Kidney (tissue), 22 donors: ENCODE measurements at places on chromosomes 2 and 18.
A peak's percentile ranks its signal among the peaks of the same experiment; 100 is the strongest.

GRCh38 chr2:188726626-188727247, 247.4 kb upstream of the COL3A1 start:
- no peak for DNase-seq

- DNase-seq: no peak
Measured at GRCh38 chr2:32732120-32732519, 104.3 kb downstream of the TTC27 start.

GRCh38 chr2:126862730-126863129, 36.0 kb upstream of the TEX51 start:
- DNase-seq: no peak

- DNase-seq: no peak
Measured at GRCh38 chr2:148553332-148553887, 91.1 kb upstream of the EPC2 start.

- no peak for DNase-seq
Measured at GRCh38 chr2:150295544-150295943, 191.9 kb downstream of the RND3 start.

GRCh38 chr18:60122339-60122738, 222.5 kb downstream of the PMAIP1 start:
- no peak for DNase-seq

GRCh38 chr2:16189029-16189835, 248.9 kb downstream of the MYCN start:
- DNase-seq: peak; percentile 76

DNA sequence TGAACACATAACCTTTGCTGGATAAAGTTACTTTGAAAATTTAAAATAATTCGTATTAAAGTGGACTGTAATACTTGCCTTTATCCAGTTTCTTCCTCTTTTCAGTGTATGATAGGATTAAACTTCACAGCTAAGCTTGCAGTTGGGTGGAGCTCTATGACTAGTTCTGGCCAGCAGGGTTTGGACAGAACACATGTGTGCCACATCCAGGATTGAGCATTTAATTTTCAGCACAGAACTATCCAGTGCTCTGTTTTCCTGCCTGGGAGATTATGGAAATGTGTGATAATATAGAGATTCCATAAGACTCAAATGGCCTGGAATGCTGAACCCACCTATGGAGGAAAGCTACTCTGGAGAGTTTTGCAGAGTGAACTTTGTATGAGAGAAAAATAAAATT, 200.2 kb downstream of the OSR1 start:
- no peak for DNase-seq

DNA sequence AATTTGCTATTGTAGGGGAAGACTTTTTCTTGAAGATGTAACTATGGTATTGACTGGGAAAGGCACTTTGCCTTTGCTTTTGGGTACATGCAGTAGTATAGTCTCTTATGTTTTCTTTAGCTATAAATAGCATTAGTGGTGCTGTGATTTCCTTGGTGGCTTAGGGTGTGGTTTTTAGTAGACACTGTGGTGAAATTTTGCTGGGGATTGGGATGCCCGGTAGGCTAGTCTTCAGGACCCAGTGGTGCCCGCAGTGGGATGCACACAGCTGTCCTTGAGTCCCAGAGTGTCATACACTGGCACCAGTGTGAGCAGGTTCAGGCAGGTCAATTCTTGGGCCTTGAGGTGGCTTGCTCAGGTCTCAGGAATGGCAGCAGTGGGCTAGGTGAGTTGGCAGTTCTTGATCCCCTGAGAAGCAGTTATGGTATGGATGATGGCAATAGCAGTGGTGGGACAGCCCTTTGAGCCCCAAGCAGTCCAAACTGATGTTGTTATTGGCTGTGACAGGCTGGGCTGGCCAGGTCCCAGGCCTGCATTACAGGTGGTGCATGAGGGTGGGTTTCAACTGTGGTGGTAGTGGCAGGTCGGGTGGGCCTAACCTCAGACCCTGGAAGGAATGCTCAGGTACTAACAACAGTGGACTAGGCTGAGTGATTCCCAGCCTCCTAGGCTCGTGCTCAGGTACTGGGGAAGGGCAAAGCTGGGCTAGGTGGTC, 124.3 kb downstream of the XRCC5 start:
- no peak for DNase-seq

DNA sequence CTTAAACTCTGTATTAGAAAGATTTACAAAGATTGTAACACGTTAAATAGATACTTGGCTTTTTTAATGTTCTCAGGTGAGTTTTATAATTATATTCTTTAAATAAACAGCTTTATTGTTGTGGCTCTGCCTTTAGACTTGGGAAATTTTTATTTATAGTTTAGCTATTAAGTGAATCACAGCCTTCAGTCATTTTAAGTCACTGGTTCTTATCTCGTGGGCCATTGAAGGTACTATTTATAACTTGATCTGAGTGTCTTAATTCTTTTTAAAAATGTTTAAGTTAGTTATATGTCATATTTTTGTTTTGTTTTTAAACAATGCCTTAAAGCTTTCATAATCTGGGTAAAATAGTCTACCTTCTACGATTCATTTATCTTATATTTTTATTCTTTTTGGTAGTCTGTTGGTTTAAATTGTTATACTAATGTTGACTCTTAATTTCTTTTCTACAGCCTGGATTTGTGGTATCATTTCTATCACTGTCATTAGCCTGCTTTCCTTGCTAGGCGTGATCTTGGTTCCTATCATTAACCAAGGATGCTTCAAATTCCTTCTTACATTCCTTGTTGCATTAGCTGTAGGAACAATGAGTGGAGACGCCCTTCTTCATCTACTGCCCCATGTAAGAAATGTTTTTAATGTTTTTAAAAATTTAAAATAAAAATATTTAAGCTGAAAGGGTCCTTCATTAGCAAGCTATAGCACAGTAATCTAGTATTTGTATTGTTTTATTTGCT, 49.3 kb downstream of the SLC39A10 start:
- DNase-seq: no peak

- DNase-seq: no peak
Measured at GRCh38 chr18:67634631-67635338, 118.3 kb upstream of the DSEL start.

DNA sequence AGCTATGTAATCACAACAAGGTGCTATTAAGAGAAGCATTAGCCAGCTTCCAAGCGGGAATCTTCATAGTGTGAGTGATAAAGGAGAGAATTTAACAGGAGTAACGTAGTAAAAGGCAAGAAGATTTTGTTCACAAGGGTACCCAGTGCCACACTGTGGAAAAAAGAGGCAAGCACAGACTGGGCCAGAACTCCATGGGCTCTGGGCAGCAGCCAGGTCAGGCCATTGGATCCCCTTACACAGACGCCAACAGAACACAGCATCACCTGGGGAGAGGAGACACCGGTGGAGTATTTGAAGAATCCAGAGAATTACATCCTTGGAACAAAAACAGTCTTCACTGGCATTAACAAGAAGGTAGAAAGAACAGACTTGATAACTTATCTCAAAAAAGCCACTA, 21.2 kb downstream of the AMER3 start:
- DNase-seq: no peak

GRCh38 chr2:98908931-98909316, 27.1 kb downstream of the CRACDL start:
- no peak for DNase-seq

- no peak for DNase-seq
Measured at GRCh38 chr2:233089851-233090250, 29.7 kb downstream of the INPP5D start.

DNA sequence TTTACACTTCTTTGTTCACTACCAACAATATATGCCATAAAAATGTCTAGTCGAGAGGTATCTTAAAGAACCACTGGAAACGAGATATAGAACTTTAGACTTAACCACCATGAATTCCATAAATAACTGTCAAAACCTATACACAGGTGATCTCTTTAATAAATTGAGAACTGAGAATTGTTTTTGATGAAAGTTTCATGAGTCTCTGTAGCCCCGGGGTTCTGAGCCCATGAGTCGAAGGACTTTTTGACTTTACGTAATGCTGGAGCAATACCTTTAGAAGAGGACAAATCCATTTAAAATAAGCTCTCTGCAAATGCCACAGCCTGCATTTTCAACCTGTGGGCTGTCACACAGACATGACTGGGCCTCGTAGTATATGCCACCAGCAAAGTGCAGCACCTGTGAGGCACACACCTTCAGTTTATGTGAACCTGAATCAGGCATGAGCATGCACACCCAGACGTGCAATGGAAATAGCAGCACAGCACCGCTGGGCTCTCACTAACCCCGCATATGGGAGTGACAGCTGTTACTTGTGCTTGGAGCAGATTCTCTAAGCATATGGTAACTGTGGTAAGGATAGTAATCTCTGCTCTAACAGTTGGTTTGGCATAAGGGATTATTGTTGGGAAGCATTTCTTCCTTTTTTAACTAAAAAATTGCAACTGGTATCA, 383.2 kb downstream of the SOCS6 start:
- DNase-seq: no peak

DNA sequence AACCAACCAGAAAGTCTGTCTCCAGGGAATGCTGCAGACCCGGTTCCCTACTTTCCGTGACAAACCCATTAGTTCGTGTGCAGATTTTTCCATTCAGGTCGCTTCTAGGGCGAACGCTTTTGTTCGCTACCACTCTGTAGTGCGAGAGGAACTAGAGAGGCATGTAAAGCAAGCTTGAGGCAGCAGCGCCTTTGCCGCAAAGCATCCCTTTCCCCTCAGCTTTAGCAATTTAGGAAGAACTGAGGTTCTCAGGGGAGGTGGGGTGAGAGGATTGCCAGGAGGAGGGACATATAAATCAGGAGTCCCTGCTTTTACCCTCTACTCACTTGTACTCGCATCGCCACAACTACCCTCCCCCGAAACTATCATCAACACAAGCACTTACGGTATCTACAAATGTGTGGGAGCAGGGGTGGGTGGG, 748 bp upstream of the ZNF804A start:
- DNase-seq: peak; percentile 36

GRCh38 chr2:55721596-55722215, 28.1 kb upstream of the PNPT1 start:
- no peak for DNase-seq

DNA sequence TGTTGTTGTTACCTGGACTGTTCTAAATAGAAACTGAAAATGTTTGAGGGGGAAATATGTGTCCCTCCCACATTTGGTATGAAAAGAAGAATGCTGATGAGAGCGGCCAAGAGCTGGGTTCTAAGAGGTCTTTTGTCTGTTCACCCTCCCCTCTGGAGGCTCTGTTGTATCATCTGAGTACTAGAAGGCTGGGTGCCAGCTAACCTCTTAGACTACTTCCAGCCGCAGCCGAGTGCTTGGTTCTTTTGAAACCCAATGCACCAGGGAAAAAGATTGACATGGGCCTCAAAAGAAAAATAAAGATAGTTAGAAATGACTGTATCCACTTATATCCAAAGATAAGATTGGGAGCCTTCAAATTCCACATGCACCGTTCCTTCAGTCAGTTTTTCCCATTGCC, 255.9 kb downstream of the TXNL1 start:
- DNase-seq: no peak

- DNase-seq: no peak
Measured at GRCh38 chr2:216402751-216403150, 9.5 kb upstream of the SMARCAL1 start.

DNA sequence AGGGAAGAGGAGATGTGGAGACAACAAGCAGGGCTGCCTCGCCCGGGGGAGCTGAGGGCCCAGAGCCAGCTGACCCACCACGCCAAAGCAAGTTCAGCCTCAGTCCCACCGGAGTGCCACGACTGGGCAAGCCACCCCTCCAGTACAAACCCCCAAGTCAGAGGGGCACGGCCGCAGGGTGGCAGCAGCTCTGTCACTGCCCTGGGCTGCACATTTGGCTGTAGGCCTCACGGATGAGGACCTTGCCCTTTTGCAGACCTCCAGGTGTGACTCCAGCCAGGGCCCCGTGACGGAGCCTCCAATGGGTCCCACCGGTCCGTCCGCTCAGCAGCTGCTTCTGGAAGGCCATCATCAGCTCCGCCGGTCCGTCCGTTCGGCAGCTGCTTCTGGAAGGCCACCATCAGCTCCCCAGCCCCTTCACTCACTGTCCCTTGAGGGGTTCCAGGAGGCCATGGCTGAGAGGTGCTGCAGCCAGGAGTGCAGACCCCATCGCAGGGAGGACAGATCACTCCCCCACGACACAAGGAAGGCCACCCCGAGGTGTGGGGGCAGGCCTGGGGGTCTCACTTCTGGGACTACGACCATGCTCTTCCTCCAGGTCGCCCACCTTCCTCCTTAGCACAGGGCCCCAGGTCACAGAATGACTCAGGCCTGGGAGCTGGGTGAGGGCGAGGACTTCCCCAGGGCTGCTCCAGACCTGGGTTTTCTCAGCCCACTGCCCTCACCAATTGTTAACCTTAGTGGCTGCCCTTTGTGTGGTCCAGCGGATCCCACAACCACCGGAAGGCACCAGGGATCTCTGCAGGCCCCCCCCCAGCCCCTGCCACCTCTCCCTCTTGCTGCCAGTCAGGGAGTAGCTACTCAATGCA, 24.6 kb upstream of the STK25 start:
- DNase-seq: no peak

GRCh38 chr18:46402396-46402795, 254.6 kb downstream of the LOXHD1 start:
- DNase-seq: no peak

GRCh38 chr2:85259101-85259590, 68.6 kb downstream of the TGOLN2 start:
- DNase-seq: no peak

GRCh38 chr2:54371460-54372065, 84.6 kb upstream of the SPTBN1 start:
- no peak for DNase-seq

DNA sequence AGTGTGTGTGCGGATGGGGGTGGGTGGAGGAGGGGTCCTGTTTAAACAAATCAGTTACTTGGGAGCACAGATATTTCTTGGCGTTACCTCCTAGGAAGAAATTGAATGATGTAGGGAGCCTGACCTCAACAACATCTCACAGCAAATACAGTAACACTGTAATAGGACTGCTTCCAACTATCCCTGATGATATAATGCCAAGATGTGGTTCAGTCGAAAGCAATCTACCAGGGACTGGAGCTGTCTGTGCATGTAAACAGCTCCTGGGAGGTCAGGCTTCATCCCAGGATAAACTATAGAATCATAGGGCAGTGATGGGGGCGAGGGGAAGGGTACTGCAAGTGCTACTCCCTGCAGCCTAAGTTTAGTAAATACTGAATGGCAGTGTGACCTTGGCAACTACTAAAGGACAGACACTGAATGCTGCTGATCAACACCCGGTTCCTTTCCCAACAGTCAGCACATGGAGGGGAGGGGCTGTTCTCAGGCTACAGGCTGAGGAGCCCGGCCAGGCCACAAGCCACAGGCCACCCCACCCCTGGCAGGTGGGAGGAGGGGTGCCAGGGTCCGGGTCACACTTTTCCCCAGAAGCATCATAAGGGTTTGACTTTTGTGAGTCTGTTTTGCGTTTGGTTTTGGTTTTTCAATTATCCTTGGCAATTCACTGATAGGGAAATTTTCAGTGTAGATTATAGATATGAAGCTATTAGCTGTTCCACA, 85.3 kb upstream of the ZNF397 start:
- DNase-seq: no peak

DNA sequence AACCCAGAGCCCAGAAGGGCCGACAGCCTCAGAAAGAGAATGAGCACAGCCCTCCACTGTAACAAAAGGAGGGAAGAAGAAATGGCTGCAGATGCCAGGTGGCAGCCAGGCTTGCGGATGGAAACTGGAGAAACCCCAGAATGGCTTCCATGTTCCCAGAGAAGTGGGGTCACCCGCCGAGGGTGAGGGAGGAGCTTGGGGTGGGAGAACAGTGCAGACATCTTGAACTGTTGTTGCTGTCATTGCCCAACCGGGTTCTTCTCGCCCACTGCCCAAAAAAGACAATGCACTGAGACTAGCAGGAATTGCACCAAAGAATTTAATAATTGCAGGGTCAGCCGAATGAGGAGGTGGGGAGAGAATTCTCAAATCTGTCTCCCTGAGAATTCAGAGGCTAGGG, 223.2 kb upstream of the RAB6C start:
- no peak for DNase-seq

GRCh38 chr2:139177041-139177440, 396.9 kb upstream of the NXPH2 start:
- DNase-seq: no peak
